PC-3 (cell line): ENCODE measurements at places on chromosomes 3 and 15.

DNA sequence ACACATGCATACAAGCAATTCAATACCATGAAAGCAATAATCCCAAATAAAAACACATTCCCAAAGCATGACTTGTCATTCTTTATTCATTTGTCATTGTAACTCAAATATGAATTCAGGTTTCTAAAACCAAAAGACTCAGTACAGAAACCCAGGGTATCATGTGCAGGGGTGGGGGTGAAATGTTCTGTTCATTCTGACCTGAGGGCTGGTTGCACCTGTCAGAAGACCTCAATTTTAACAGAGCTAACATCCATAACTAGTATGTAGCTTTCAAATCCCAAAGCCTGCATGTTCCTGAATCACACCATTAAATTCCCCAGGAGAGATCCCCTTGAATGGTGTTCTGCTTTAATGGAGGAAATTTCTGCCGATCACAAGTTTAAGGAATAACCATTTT lies 738.7 kb downstream of the MCTP2 start:
- peak; percentile 40 for DNase-seq

GRCh38 chr3:116969135-116969534 lies 259.6 kb downstream of the TUSC7 start:
- DNase-seq: no peak

DNA sequence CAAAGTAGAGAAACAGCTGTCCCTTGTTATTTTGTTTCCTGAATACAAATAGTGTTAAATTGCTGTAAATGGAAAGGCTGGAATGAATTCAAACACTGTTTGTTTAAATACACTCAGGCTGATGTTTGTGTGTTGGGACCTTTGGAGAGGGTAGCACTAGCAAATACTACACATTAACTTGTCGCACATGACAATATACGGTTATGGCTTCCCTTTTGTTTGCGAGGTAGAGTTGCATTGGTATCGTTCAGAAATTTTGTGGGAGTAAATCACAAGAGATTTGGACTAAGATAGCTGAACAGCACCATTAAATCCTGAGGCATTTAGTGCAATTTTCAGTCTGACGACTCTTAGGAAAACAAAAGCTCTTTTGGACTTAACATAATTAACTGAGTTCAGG lies 213.0 kb upstream of the ROBO2 start:
- DNase-seq: no peak

- DNase-seq: peak; percentile 96
Measured at GRCh38 chr15:69034352-69034751, 19.9 kb downstream of the NOX5 start.

GRCh38 chr3:33438284-33438668 lies 1.9 kb downstream of the UBP1 start:
- DNase-seq: peak; percentile 36

GRCh38 chr15:56804279-56804678 lies 71.0 kb upstream of the ZNF280D start:
- DNase-seq: no peak

GRCh38 chr3:167991213-167991612 lies 104.5 kb downstream of the GOLIM4 start:
- DNase-seq: no peak

GRCh38 chr3:156535162-156535627 lies 19.7 kb downstream of the SSR3 start:
- DNase-seq: peak; percentile 97

DNA sequence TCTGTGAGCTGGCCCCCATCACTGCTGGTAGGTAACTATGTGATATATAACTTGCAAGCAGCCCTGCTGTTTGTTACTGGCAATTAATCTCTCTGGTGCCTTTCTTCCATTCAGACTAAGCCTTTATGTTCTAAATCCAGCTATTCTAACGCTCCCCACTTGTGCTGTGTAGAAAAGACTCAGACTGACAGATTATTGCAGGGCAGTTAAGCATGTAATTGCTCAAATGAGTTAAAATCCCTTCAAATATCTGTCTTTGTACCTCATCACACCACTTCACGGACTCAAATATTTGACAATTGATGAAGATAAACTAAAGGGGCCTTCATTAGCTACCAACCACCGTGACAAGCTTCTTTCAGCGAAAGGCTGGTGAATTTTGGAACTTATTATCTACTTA lies 416.2 kb downstream of the NR2F2 start:
- no peak for DNase-seq

DNA sequence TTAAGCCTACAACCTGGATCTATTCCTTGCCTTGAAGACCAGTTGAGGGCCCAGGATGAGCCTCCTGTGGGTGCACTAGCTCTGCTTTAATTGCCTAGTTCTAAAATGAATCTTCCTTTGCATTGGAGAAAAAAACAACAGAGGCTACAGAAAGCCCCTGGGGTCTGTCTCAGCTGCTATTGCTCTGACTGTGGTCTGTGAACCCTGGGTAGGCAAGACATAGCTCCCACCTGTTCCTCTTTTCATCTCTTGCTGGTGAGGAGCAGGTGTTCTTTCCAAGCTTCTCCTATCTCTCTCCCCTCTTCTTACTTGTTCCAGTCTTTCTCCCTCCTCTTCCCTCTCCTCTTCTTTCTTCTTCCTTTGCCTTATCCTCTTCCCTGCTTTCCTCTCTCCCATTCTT lies 28.8 kb downstream of the RBP2 start:
- no peak for DNase-seq

DNA sequence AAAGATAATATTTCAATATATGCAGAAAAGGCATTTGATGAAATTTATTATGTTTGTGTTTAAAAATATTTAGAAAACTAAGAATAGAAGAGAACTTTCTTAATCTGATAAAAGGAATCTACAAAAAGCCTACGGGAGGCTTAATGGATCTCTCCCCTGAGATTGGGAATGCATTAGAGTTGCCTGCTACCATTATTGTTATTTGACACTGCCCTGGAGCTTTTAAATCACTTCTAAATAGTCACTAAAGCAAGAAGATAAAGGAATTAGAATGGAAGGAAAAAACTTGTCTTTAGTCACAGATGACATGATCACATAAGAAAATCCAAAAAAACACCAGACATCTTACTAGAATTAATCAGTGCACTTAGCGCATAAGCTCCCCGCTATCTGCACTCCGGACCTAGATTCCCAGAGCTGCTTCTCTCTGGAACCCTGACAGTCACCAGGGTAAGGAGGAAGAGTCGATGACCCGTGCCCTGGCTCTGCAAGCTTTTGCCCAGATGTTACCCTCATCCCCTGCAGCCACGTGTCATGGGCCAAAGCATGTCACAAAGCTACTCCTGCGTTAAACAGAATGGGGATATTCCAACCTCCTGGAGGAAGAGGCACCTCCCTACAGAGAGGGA lies 97.1 kb downstream of the MINAR1 start:
- no peak for DNase-seq

- no peak for DNase-seq
Measured at GRCh38 chr3:136189043-136189442, 7.1 kb downstream of the MSL2 start.
